Hair follicular keratinocyte (primary cell): ENCODE measurements at places on chromosomes 1 and 21. TPM values are rescaled to one million over a fixed set of nuclear protein-coding genes. Genes with fewer than 3 reads are reported as not detected.

Gene ABCG1
- 2.3 and 7.4 TPM in 2 replicates for total RNA-seq

Gene PPIAL4G
- not detected in 2 replicates for total RNA-seq

Gene OR2M3
- not detected in 2 replicates for total RNA-seq

Gene RHBDL2
- total RNA-seq: 3.9 and 8.7 TPM in 2 replicates

Gene CFAP141
- not detected in 2 replicates for total RNA-seq

Gene THEM5
- total RNA-seq: not detected in 2 replicates

Gene DHCR24
- total RNA-seq: 258 and 276 TPM in 2 replicates

Gene S100A3
- 7.7 and 12.7 TPM in 2 replicates for total RNA-seq

Gene FMO1
- total RNA-seq: not detected in 2 replicates

Gene CLCNKA
- not detected in 2 replicates for total RNA-seq

Gene SHISA4
- 2.5 and 4.4 TPM in 2 replicates for total RNA-seq

Gene DIO1
- not detected in 2 replicates for total RNA-seq

Gene ITGB2
- total RNA-seq: 1.6 and 3.5 TPM in 2 replicates

Gene S1PR1
- total RNA-seq: 1.1 and 2.8 TPM in 2 replicates

Gene RCC2
- 90.4 and 104 TPM in 2 replicates for total RNA-seq

Gene ANKRD65
- total RNA-seq: 4.9 and 5.8 TPM in 2 replicates

Gene SCMH1
- total RNA-seq: 15.9 and 25.7 TPM in 2 replicates

Gene PFDN2
- 71.9 and 125 TPM in 2 replicates for total RNA-seq

Gene SLC35F3
- total RNA-seq: 8.3 and 10.9 TPM in 2 replicates

Gene CENPF
- total RNA-seq: 24.6 and 37.5 TPM in 2 replicates

Gene HHIPL2
- total RNA-seq: 0.08 TPM in 1 of 2 replicates, not detected in the other

Gene GOLT1A
- not detected in 2 replicates for total RNA-seq

Gene THEMIS2
- 3.6 and 9.0 TPM in 2 replicates for total RNA-seq

Gene GNG4
- total RNA-seq: 0.16 and 0.30 TPM in 2 replicates

Gene PLA2G5
- not detected in 2 replicates for total RNA-seq

Gene CAMK1G
- not detected in 2 replicates for total RNA-seq

Gene SPRR2D
- total RNA-seq: 1.1 and 1.2 TPM in 2 replicates

Gene SELENOF
- total RNA-seq: 132 and 137 TPM in 2 replicates

Gene DYNLT5
- total RNA-seq: not detected in 2 replicates

Gene PROK1
- not detected in 2 replicates for total RNA-seq

Gene AQP10
- 0.08 TPM in 1 of 2 replicates, not detected in the other for total RNA-seq

Gene DNAJC28
- 0.23 and 1.0 TPM in 2 replicates for total RNA-seq

Gene RNU1-1
- total RNA-seq: under 0.01 TPM in 2 replicates

Gene BSDC1
- total RNA-seq: 34.3 and 51.9 TPM in 2 replicates

Gene OR2L13
- 0.08 and 0.23 TPM in 2 replicates for total RNA-seq

Gene CFAP126
- total RNA-seq: not detected in 2 replicates

Gene GLIS1
- 0.04 TPM in 1 of 2 replicates, not detected in the other for total RNA-seq

Gene STYXL2
- total RNA-seq: not detected in 2 replicates

Gene SMAP2
- total RNA-seq: 13.5 and 20.7 TPM in 2 replicates

Gene NENF
- total RNA-seq: 116 and 128 TPM in 2 replicates

Gene EVA1C
- 8.4 and 21.5 TPM in 2 replicates for total RNA-seq

Gene C1orf115
- 1.1 and 1.6 TPM in 2 replicates for total RNA-seq

Gene CCNL2
- 39.0 and 54.7 TPM in 2 replicates for total RNA-seq

Gene NBPF3
- total RNA-seq: 13.8 and 15.0 TPM in 2 replicates
